ENCODE measurements at places on chromosomes 12 and 14.
A peak's percentile ranks its signal among the peaks of the same experiment; 100 is the strongest.

- ATAC-seq, result no peak
These were observed 4.6 kb downstream of the AQP2 start for GRCh38 chr12:49954863-49955830.

GRCh38 chr14:97267509-97267908, 470.3 kb downstream of the VRK1 start:
- ATAC-seq, result no peak

DNA sequence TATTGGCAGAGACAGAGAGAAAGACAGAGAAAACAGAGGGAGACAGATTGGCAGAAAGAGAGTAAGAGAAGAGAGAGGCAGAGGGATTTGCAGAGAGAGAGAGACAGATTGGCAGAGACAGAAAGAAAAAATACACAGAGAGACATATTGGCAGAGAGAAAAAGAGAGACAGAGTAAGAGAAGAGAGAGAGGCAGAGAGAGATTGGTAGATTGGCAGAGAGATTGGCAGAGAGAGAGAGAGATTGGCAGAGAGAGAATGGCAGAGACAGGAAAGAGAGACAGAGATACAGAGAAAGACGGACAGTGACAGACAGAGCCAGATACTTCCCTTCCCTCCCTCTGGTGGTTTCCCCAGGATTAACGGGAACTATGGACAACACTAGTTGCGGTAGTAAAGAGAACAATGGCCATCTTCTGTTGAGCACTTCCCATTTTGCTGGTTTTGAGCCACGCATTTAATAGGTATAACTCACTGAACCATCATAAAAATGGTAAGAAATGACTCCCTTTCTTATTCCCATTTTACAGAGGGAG, 2.6 kb upstream of the NOS1 start:
- no peak for ATAC-seq

GRCh38 chr14:74620497-74620921, 8.5 kb upstream of the LTBP2 start:
- ATAC-seq, result peak; percentile 60

DNA sequence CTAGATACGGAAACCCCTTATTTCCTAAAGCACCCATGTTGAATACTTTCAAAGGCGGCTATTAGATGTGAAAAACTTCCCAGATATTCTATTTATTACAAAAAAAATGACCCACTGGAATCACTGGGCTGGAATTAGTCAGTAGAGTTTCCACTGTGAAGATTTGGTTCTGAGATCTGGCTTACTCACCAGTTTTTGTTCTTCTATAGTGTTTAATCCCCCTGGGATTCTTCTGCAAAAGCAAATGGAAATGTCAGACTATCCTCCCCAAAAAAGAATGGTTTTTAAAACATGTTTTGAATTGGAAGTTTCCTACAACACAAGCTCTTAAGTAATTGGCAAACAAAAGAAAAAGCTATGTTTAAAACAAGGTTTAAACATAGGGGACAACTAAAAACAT, 166.4 kb downstream of the STXBP6 start:
- ATAC-seq, result no peak

GRCh38 chr14:36293824-36294223, 26.6 kb downstream of the MBIP start:
- ATAC-seq, result no peak

DNA sequence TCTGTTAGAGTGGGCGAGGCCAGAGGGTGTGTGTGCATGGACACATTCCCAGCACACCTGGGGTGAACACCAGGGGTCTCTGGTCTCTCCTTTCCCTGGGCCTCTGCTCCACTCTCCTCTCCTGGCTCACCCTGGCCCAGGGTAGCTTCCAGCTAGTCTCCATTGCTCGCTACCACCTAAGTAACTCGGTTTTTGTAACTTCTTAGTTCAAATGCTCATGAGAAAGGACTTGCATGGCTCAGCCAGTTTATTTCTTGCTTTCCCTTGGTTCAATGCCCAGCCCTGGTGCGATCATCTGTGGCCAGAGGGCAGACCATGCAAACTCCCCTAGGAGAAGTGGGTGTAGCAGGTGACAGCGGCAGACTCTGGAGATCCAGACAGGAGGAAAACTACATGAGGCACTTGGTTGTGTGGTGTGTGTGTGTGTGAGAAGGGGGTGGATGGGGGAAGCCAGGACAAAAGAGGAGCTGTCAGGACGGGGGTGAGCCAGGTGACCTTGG, 8.9 kb upstream of the ACVR1B start:
- no peak for ATAC-seq

- no peak for ATAC-seq
These were observed 48.2 kb upstream of the PNMA1 start for GRCh38 chr14:73762375-73762822.

DNA sequence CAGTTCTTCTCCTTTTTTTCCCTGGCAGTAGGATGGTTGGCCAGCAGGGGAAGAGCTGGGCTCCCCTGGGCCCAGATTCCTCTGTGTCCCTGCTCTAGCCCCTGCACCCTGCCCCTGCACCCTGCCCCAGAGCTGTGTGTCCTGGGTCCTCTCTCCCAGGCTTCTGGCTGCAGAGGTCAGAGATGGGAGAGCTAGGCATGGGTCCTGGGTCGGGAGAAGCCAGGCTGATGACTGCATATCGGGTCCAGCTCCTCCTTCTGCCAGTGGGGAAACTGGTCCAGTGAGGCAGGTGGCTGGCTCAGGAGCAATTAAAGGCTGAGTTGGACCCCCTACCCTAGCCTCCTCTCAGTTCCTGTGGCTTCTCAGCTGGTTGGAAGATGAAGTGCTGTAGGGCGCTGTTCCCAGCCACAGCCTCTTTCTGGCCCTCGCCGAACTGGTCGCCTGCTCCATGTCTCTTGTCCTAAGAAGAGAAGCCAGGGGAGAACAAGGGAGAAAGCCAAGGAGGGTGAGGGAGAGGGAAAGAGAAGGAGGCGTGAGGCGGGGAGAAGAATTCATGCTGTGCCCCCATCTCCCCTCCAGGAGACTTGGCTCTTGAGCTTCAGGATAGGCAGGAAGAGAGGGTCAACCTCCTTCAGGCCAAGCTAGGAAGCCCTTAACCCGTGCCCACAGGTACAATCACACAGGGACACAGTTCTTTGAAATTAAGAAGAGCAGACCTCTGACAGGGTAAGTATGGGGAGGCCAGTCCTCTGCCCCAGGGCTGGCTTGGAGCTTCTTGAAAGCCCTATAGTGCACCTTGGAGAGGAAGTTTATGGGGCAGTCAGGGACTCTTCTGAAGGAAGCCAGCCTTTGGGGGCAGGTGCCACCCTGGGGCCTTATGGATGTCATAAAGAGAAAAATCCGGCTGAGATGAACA, 9.5 kb downstream of the VASH1 start:
- no peak for ATAC-seq

- ATAC-seq, result no peak
These were observed 5.1 kb upstream of the NOVA1 start for GRCh38 chr14:26602902-26603301.

DNA sequence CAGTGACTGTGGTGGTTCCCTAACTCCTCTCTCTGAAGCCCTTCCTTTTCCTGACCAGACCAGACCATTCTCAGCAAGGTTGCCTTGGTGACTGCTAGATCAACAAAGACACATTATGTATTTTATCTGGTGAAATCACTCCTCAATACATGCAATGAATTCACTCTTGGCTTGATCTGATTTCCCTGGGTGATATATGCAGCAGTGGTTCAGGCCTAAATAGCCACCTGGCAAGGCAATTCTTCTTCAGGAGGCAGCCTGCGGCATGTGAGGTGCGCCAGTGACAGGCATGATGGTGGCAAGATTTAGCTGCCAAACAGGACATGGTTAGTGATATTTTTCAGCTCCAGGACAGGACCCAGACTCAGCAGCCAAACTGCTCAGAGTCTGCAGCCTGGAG, 350.3 kb upstream of the CCDC196 start:
- ATAC-seq, result no peak

DNA sequence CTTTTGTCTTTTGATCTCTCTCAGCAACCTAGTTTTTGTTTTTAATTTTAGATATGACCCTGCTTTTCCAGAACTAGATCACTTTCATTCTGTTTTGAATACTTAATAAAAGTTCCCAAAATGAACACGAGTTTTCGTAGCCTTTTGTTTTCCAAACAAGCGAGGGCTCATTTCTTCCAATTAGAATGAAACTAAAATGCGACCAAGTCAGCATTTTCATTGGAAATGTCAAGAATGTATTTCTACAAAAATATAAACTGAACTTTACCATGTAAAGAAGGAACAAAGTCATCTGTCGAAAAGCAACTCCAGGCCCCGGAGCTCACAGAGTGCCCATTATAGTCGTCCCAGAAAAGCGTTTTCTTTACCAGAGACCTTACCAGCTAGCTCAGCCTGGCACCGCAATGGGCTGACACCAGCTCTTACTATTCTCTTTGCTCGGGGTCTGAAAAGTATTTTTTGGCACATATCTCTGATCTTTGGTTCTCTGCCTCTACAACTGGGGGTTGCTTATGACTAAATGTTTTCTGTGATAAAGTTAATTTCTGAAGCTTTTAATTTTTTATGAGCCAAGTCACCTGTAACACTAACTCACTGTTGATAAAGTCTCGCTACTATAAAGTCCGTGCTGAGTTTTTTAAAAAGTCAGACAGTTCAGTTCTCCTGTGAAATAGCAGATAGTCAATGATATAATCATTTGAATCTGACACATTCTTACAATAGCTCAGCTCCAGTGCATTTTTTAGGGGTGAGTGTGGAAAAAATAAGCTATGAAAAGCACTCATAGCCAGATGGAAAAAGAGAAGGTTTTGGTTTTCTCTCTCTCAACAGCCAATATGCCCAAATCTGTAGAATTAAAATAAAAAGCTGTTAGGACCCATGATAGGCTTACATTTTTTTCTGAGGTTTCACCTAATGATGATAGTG, 43.4 kb downstream of the SAMD4A start:
- ATAC-seq, result no peak

GRCh38 chr14:74548881-74549280, 55.3 kb downstream of the ISCA2 start:
- ATAC-seq, result peak; percentile 27

GRCh38 chr12:97358361-97358760, 104.2 kb upstream of the RMST start:
- ATAC-seq, result no peak

GRCh38 chr12:58616618-58617017, 303.7 kb downstream of the LRIG3 start:
- ATAC-seq, result no peak

DNA sequence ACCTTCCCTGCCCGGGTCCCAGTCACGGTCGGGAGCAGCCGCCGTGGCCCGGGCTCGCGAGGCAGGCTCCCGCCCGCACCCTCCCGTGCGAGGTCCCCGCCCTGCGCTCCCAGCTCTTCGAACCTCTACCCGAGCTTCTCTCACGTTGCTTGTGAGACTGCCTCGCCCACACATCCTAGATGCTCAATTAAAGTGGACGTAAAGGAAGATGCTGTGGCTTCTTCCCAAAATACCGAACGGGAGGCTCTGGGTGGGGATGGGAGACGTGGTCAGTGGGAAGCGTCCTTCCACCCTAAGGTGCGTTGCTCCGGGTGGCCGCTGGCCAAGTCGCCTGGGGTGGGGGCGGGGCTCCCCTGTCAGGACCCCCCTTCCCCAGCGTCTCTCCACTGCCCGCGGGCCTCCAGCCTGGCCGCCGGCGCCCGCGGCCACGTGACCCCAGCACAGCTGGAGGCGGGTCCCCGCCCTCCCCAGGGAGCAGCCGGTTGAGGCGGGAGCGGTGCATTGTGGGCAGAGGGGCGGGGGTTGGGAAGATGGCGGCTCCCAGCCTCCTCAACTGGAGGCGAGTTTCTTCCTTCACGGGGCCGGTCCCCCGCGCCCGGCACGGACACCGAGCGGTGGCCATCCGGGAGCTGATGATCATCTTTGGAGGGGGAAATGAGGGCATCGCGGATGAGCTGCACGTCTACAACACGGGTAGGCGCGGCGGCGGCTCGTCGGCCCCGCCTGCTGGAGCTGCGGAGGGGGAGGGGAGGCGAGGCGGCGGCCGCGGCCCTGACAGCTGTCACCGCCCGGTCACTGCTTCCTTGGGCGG, at the start of gene HCFC2:
HCFC2 (plus strand) TSS at position 501 of the 811 bp plus-strand sequence; CDS start at position 531, 30 bp downstream.
- ATAC-seq, result peak; percentile 98

GRCh38 chr12:119721306-119721705, 53.4 kb downstream of the PRKAB1 start:
- ATAC-seq, result no peak

GRCh38 chr14:61196792-61197191, 84.3 kb downstream of the TMEM30B start:
- no peak for ATAC-seq

DNA sequence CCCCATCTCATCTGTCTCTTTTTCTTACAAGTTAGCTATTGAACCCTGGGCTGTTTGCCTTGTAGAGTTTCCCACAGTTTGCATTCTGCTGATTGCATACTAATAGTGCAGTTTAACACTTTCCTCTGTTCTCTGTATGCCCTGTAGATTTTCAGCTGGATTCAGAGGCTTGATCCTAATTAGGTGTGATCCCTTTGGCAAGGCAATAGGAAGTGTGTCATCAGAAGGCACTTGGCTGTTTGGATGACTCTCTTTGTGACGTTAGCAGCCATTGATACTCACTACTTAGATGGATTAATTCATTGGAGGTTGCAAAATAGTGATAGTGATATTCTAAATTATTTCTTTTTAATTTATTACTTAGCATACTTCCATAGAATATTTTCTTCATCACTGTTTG, 33.6 kb downstream of the FUT8 start:
- ATAC-seq, result peak; percentile 25

DNA sequence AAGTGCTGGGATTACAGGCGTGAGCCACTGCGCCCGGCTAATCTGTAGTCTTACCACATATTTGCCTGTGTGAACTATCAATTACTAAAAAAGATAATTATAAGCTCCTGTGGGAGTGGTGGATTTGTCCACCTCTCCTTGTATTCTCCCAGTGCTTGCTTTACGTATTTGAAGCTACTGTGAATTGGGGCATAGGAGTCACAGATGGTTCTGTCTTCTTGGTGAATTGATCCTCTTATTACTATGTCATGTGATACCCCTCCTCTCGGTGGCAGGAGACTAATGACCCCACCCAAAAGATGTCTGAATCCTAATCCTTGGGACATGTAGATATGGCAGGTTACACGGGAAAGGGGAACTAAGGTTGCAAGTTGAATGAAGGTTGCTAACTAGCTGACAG, 11.8 kb downstream of the GPR132 start:
- no peak for ATAC-seq

GRCh38 chr12:122523846-122524718, 2.7 kb downstream of the RSRC2 start:
- ATAC-seq, result no peak

GRCh38 chr14:92657457-92658142, 90.8 kb downstream of the LGMN start:
- ATAC-seq, result no peak

DNA sequence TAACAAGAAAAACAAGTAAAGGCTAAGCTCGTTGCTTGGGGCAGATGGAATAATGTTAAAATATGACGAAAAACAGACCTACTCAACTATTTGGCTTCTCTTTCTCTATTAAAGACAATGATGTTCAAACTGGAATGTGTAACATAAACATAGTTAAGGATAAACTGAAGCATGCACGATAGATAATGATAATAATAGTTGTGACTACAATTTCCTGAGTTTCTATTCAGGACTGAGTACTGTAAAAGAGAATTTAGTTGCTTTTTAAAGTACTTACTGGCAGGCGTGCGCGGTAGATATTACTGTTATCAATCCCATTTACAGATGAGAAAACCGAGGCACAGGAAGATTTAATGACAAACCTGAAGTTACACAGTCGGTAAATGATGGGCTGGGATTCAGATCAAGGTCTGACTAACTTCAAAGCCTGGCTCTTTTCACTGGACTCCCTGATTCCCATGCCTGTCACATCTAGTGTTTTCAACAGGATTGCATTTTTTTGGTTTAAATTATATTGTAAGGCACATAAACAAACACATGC, 103.0 kb downstream of the CRADD start:
- no peak for ATAC-seq

GRCh38 chr12:112537710-112538396, 119.1 kb downstream of the PTPN11 start:
- no peak for ATAC-seq

- ATAC-seq, result peak; percentile 33
These were observed 1.4 kb upstream of the HSP90AA1 start for GRCh38 chr14:102088012-102088792.
